Spleen (tissue), 13 donors: ENCODE measurements at places on chromosomes 6 and 20.

DNA sequence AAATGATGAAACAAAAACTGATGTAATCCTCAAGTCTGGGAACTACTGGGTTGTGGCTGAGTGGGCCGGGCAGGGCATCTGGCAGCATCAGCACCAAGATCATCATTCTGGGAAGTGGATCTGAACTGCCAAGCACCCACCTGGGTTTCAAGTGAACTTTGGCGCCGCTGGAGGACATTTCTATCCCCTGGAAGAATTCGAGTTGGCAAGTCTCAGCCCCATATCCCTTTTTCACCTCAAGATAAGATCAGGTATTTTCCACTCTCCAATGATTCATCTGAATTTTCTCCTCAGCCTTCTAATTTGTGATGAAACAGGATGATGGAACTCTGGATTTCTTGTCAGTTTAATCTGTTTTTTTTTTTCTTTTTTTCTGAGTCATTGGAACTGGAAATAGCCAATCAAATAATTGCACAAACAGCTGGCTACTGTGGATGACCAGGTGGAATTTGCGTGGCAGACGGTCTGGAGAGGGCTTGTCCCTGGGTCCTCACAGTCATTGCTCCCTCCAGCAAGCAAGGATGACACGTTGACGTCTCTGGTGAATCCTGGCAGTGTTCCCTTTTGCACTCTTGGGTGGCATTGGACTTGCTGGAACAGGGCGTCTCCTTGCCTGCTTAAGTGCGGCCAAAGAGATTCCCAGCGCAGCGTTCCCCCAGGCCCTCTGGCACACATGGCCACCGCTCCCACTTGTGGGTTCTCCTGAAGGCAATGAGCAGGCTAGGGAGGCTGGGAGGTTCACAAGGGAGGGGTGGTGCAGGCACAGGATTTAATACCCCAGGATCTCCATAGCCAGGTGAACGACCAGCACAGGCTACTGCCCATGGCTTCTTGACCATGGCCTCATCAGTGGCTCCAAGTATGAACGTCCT, 80.4 kb downstream of the DHX35 start:
- DNase-seq, result no peak

- no peak for DNase-seq
Measured at GRCh38 chr6:123462152-123462551, 174.6 kb downstream of the TRDN start.

DNA sequence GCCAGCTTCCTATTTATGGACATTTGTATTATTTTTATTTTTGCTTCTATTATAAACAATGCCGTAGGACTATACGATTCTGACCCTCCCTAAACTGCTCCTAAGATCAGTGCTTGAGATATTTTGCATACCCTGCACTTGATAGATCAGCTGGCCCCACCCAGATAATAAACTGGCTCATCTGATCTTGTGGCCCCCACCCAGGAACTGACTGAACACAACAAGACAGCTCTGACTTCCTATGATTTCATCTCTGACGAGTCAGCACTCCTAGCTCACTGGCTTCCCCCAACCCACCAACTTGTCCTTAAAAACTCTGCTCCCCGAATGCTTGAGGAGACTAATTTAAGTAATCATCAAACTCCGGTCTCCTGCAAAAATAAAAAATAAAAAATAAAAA, 34.9 kb upstream of the TFAP2A start:
- no peak for DNase-seq

GRCh38 chr6:169236988-169237387, 16.7 kb downstream of the THBS2 start:
- no peak for DNase-seq

- peak; percentile 80 for DNase-seq
Measured at GRCh38 chr20:53608071-53608455, 14.4 kb upstream of the ZNF217 start.

- DNase-seq, result no peak
Measured at GRCh38 chr20:60794674-60795073, 457.4 kb upstream of the CDH4 start.

- no peak for DNase-seq
Measured at GRCh38 chr6:150314230-150315188, 54.3 kb upstream of the IYD start.

DNA sequence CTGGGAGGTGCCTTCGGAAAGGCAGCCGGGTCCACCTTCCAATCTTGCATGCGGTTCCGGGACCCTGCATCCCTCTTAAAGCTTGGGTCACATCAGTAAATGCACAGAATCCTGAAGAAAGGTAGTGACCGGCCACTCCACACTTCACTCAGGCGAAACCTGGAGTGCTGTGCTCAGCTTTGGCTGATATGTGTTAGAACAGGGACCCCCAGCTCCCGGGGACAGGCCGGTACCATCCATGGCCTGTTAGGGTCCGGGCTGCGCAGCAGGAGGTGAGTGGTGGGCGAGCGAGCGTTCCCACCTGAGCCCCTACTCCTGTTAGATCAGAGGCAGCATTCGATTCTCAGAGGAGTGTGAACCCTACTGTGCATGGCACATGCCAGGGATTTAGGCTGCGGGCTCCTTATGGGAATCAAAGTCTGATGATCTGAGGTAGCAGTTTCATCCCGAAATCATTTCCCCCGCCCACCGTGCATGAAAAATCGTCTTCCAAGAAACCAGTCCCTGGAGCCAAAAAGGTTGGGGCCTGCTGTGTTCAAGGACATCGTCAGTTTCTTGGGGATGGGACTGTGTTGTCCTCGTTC, 143.0 kb downstream of the ERMARD start:
- DNase-seq, result no peak

- no peak for DNase-seq
Measured at GRCh38 chr6:132115714-132116366, 164.7 kb upstream of the CCN2 start.

- no peak for DNase-seq
Measured at GRCh38 chr6:115675443-115675842, 385.2 kb downstream of the FRK start.

- DNase-seq, result no peak
Measured at GRCh38 chr6:168452685-168453377, 11.8 kb downstream of the SMOC2 start.

DNA sequence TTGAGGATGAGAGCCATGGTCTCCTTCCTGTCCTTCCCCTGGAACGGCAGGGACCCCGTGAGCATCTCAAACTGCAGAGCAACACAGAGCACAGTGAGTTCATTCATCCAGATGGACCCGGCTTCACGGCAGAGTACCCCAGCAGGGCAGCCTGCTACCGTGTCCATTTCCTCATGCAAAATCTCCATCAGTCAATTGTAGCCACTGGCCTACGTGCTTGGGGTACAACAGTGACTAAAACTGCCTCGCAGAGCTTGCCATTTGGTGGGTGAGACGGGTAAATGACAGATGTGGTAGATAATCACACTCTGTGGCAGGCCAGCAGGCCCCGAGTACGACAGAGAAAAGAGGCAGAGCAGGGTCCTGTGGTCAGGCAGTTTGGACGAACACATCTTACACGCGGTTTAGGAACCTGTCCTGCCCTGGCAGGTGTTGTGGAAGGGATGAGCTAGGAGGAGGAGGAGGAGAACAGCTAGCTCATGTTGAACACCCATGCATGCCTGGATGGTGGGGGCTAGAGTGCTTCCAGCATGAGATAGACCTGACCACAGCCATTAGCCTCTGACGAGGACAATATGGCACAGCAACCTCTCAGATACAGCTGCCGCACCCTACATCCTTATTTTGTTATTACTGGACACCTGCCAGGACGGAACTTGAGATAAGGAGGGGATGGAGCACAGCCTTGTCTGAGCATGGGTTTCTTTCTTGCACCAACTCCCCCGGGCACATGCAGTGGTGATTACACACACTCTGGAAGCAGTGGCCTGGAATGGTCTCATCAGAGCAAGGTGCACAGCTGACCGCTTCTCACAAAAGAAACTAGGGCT, 95.6 kb downstream of the RAMACL start:
- peak; percentile 47 for DNase-seq

DNA sequence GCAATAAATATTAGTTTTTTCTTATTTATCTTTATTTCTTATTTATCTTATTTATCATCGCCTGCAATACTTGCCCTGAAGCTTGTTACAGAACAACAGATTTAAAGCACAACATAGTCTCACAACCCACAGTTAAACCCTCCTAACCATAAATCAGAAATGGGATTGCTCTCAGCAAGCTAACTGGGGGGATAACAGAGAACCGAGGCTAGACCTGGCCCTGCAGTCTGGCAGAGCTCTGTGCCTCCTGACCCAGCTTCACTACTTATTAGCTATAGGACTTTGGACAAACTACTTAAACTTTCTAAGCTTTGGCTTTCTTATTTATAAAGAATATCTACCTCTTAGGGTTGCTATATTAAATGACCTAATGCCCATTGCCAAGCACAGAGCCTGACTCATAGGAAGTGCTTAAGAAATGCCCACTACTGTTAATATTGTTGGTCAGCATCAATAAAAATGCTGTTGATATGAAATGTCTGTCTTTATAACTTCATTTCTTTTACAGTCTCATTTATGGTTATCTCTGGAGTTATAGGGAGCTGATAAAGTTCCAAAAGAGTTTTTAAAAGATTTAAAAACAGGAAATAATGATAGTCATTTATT, 87.9 kb upstream of the BEND6 start:
- DNase-seq, result no peak

DNA sequence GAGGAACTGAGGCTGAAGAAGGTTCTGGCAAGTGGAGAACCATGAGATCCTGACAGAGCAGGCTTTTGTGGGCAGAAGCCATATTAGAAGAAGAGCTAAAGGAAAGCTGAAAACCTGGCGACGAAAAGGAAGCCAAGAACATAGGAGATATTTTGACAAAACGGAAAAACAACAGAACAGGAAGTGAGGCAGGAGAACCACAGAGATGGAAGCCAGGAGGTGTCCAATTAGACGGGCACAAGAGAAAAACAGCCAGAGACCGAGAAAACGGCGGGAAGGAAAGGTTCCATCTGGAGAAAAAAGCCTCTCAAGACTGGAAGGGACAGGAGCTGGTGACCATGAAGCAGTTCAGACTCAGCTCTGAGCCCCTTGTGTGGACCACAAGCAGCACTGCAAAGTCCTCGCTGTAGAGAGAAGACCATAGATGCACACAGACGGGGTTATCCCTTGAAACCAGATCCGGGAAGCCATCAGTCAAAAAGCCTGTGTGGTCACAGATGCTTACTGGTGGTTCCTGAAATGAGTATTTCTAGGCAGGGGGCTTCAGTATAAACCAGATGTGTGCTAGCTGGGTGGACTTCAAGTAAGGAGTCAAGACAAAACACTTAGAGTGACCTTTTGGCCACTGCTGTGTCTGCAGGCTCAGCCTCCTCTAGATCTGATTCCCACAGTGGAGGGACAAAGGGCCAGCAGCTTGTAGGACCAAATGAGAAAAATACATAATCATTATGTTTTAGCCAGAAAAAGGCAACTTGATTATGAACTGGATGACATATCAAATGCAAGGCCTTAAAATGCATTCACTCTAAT, 30.7 kb downstream of the SSR1 start:
- DNase-seq, result no peak

DNA sequence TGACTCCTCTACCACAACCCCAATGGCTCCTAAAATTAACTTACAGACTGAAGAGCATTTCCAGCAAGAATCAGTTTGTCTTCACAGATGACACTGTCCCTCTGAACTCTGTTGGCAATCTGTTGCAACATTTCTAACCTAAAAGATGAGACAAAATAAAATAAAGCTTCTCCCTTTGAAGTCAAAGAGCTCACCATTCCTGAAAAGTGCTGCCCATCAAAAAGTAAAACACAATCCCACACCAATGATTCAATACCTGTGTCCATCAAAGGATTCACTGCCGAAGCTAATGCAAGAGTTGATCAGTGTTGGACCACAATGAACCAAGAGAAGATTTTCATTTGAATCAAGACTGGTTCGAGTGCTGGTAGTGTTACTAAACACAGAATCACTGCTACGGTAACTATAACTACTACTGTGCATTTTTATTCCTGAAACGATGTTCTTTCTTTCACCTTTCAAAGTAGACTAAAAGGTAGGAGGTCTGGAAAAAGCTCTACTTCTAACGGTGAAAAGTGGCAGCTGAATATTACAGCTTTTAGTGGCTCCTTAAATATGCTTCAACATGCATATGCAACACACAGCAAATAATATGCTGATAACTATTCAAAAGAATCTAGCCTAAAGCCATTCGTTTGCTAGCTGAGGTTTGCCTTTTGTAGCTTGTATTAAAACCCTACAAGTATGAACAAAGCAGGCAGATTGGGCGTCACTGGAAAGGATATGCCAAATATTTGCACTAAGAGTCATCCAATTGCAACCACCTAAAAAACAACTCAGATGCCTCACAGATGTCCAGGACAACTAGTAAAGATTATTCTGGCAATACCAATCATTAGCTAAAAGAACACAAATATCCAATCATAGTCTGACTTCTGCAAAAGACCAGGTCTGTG, at the start of gene DST:
Gene DST, minus strand, starts transcription at position 524 of the 896 bp plus-strand sequence.
- no peak for DNase-seq

DNA sequence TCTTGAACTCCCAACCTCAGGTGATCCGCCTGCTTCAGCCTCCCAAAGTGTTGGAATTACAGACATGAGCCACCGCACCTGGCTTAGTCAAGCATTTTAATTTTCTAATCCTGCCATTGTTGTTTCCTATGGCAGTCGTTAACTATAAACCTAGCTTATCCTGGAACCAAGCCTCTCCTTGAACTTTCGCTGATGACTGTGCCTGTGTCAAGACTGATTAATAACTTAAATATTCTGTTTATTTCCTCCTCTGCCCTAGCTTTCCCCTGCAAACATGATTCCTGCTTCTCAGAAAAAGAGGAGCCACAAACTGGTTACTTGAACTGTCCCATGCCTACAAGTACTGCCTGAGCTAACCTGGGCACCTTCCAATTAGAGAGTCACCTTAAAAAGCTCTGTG, 1.5 kb downstream of the VNN1 start:
- no peak for DNase-seq

- DNase-seq, result peak; percentile 48
Measured at GRCh38 chr20:20513720-20514119, 145.8 kb downstream of the INSM1 start.

DNA sequence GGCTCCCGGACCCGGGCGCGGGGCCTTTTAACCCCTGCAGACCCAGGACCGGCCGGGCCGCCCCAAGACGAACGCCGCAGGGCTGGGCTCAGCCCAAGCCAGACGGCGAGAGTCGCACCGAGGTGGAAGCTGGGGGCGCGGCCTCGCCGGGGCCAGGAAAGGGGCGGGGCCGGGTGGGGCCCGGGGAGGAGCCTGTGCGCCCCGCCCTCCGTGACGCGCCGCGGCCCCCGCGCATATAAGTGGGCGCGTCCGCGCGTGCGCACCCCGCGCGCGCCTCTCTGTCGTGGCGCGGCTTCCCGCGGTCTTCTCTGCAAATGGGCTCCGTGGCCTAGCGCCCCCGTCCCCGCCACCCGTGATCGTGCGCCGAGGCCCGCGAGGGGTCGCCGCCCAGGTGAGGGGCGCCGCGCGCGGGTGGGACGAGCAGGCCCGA, at the start of gene PPDPF:
Gene PPDPF, plus strand, starts transcription at position 262 of the 430 bp plus-strand sequence. CDS start 544 bp downstream, outside the sequence.
- DNase-seq, result peak; percentile 96
